Activated T-helper 2 cell treated with anti-CD3 and anti-CD28 coated beads, Interferon-gamma antibody, Interleukin-2, Interleukin-4, amounts not matched to agents 10 μg/mL and 5 μg/mL and 100 μg/mL, durations not matched to agents 14 hours and 24 hours and 36 hours (primary cell): ENCODE measurements at places on chromosomes 1 and 21. TPM values are rescaled to one million over a fixed set of nuclear protein-coding genes. Genes with fewer than 3 reads are reported as not detected.

DNA sequence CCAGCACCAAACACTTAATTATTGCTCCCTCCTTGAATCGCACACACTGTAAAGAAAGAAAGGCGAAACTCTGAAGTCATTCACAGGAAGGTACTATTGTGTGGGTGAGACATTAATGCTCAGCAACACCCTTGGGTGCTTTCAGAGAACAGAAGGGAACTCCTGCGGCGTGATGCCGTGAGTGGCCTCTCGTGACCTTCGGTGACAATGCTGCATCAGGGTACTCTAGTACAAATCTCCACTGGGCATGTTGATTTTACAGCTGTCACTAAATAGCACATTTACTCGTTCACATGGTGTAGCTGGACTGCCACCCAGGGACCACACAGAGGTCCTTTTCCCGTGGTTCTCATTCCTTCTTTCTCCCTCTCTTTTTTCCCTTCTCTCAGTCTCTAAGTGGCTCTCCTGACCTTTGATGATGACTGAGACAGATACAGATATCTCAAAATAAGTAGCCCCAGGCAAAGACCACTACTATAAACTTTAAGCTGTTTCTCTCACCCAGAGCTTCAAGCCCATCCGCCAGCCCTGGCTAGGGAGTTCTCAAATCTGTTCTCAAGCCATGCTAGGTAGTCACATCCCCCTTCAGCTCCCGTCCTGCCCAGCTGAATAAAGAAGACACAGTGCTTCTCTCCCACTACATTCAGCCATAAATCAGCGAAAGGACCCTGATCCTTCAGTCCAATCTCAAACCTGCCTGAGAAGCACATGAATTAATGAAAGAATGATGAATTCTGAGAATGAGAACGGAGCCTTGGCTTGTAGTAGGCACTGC, 223.4 kb upstream of the FMN2 start:
- DNase-seq: no peak

DNA sequence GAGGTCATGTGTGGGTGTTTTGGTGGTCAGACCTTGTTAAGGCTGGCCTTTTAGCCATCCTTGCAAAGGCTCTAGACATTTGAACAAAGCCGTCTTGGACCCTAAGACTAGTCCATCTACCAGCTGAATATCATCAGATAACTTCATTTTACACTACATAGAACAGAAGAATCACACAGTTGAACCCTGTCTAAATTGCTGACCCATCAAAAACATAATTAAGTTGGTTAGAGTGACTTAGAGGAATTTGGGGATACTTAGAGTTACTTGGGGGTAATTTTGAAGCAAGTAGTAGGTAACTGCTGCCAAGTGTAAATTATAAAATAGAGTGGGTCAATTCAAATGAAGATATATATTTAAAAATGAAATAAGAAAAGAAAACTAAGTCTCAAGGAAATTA, 102.9 kb upstream of the ADGRL4 start:
- DNase-seq: no peak

DNA sequence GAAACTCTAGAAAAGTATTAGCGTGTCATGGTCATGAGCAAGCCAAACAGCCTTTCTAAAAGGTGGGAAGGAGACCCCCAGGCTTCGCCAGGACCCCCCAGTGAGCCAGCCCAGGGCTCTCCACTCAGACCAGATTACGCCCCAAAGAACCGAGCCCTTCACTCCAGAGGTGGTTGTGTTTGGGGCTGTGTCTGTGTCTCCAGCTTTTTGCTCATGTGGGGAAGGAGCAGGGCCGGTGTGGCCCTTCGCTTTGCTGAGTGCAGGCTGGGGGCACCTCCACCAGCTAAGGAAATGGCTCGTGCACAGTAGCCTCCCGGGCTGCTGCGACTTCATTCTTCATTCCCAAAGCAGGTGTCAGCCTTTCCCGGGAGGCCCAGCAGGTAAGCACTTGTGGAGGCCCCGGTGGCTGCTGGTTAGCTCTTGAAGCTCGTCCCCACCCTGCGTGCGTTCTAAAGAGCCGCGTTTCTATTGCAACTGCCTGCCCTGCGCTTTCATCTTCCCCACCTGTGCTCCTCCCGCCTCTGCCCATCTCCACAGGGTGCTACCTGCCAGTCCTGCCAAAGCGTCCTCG, 531 bp downstream of the TSPEAR start:
- DNase-seq: no peak

DNA sequence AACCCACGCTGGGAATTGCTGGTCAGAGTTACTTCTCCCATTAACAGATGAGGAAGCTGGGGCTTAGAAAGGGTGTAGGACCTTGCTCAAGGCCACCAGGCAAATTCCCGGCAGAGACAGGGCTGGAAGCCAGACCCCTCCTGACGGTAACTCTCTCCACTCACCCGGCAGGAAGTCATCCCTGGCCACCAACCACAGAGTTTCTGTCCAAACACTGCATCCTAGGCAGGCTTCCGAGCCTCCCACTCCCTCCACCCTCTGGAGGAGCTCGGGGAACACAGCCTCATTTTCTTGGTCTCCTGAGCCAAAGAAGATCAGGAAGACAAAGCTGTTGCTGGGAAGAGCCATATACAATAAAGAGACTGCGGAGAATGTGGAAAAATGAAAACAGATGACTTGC, 25.0 kb upstream of the ZNF436 start:
- no peak for DNase-seq

The TINAGL1 gene
- not detected in 2 replicates for total RNA-seq

The OBSCN gene
- 22.1 and 25.4 TPM in 2 replicates for total RNA-seq

DNA sequence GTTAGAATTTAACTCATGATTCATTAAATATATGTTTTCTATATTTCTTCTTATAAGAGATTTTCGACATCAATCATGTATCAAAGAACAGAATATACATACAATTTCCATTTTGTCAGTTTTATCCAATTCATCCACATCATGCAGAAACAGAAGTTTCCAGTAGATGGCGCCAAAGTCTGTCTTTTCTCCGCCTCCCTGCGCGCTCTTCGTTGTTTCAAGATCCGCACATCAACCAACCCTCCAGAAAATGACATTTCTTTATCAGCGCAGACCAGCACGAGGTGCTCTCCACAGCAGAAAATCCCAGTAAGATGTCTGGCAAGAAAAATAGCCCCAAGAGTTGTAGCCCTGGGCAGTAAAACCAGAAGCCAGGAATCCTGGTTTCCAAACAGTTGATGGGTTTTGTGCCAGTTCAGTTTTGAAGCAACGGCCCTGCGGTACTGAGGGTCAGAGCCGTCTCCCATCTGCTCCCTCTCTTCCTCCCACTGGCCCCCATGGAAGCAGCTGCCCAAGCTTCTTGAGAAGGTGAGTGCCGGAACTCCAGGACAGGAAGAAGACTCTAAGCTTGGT, 38.6 kb upstream of the GPR137B start:
- peak; percentile 41 for DNase-seq

The IL23R gene
- 0.55 and 0.80 TPM in 2 replicates for total RNA-seq

DNA sequence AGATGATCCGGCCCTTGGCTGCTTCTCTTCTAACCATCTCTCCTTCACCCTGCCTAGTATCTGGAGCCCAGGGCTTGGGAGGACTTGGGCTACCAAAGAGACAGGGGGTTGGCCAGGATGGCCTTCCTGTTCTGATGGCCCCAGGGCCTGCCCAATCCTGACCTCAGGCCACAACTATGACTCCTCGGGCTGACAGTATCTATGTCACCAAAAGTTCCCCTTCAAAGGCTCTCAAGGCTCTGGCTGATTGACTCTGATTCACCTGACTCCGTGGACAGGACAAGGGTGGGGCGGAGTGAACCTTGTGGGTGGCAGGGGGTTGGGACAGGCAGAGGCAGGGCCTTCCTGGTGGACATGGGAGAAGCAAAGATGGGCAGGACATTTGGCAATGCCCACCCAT, 12.7 kb downstream of the MEF2D start:
- DNase-seq: no peak

GRCh38 chr1:161066694-161067093, 3.0 kb downstream of the ARHGAP30 start:
- DNase-seq: no peak

The URB2 gene
- 25.8 and 27.0 TPM in 2 replicates for total RNA-seq

GRCh38 chr1:52268372-52268771, 97.6 kb downstream of the CC2D1B start:
- DNase-seq: no peak

DNA sequence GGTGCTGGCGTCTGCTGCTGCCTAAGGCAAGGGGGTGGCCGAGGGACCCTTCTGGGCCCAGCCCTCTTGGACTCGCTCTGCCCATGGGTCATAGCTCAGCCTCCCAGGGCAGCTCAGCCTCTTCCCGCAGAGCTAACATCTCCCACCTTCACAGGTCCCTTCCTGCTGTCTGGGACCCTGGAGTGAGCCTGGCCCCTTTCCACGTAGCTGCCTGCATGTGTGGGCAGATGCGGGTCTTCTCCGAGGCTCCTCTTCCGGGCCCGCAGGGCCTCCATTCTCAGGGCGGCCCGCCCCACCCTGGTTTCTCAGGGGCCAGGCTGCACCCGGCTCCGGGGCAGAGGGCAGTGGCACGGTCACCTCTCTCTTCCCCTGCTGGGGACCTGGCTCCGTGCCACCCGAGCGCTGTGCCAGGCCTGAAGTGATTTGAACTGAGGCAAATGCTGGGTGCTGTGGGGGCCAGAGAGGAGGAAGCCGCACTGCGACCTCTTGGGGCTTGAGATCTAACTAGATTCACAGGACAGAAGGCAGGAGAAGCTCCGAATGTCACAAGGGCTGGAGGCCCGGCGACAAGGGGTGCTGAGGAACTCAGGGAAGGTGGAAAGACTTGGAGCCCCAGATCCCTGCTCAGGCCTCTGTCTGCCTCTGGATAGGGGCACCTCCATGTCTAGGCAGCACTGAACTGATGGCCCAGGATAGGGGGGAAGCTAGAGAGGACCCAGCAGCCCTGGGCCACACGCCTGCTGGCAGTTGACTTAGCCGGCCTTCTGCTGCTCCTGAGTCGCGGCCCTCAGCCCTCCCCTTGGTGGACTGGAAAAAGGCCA, 40.7 kb downstream of the COQ8A start:
- no peak for DNase-seq

- no peak for DNase-seq
These were observed 122.4 kb upstream of the UBE2U start for GRCh38 chr1:64080941-64081562.

The SERTAD4 gene
- total RNA-seq: not detected in 2 replicates

The OR14C36 gene
- total RNA-seq: not detected in 2 replicates

The MAEL gene
- total RNA-seq: not detected in 2 replicates

DNA sequence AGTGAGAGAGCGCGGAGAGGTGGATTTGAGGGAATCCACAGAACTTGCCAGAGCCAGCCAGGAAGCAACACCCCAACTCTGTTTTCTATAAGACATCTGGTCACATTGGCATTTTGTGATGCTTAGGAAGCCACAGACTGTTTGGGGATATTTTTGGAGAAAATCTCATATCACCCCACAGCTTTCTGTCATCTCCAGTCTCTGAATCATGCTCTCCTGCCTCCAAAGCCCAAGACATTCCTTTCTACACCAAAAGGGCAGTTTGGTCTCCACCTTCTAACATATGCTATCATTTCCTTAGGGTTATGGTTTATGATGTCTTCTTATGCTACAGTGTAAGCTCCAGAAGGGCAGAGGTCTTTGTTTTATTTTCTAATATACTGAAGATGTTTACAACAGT, 14.4 kb upstream of the BCL10 start:
- DNase-seq: no peak

DNA sequence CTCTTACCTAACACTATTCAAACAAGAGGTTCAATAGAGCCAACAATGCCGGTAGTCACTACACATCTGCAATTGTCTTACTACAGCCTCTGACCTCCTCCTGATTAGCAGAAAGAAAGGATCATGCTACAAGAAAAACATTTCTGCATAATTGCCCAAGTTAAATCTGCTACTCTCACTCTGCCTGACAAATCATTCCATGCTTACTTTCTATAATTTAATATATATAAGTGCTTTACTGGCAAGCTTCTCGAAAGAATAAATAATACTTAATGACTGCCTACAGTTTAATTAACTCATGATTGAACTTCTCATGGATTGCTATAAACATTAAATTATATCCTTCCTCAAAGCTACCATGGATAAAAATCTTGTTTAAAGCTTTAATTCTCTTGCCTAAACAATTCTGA, 156.0 kb downstream of the SLC45A1 start:
- DNase-seq: no peak

GRCh38 chr1:173779936-173780335, 44.5 kb upstream of the DARS2 start:
- no peak for DNase-seq

DNA sequence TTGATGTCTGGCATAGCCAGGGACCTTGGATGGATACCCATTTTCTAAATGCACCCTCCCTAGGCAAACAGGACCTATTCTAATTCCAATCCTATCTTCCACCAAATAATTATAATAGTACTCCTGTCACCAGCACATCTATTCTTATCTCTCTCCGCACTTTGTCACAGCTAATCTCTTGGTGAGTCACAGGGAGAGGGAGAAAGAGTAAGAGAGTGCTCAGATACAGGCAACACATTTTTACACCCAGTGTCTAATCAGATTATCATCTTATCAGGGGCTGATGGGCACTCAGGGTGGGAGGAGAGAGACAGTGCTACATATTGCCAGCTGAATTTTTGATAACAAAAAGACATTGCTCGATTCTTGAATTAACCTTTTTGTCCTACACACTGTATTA, 275.0 kb upstream of the BEND5 start:
- no peak for DNase-seq

GRCh38 chr1:25794325-25794724, 5.7 kb upstream of the SELENON start:
- DNase-seq: no peak

- DNase-seq: peak; percentile 90
These were observed at the start of gene RCAN3 for GRCh38 chr1:24502709-24503058. Gene RCAN3 (plus strand): TSS chr1:24502836. CDS start chr1:24514373, 11,537 bp downstream.

DNA sequence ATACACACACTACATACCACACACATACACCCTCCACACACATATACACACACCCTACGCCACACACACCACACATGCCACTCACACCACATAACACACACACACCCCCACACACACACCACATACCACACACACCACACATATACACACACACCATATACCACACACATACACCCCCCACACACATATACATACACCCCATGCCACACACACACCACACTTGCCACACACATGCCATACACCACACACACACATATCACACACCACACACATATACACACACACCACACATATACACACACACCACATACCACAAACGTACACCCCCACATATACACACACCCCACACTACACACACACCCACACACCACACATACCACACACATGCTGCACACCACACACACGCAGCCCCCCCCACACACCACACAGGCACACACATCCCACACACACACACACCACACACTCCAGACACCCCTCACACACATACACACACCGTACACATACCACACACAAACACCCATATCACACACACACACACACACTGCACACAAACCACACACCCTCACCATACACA, 76.7 kb upstream of the TMPRSS2 start:
- DNase-seq: no peak

The TCP10L gene
- total RNA-seq: 1.1 and 1.3 TPM in 2 replicates

The SGIP1 gene
- total RNA-seq: not detected in 2 replicates

The LCA5L gene
- total RNA-seq: 0.32 TPM in 1 of 2 replicates, not detected in the other
